PC-9 (cell line): ENCODE measurements at places on chromosomes 3 and 15. TPM values are rescaled to one million over a fixed set of nuclear protein-coding genes. Genes with fewer than 3 reads are reported as not detected.

Gene FANCI
- total RNA-seq: 102 and 126 TPM in 2 replicates

Gene DNAJC13
- 44.6 and 56.6 TPM in 2 replicates for total RNA-seq

Gene NAALADL2
- total RNA-seq: 10.6 and 12.8 TPM in 2 replicates

Gene IRAK2
- total RNA-seq: 2.6 and 2.7 TPM in 2 replicates

Gene GPR15
- not detected in 2 replicates for total RNA-seq

GRCh38 chr15:41727143-41727542 is 47.1 kb upstream of the MAPKBP1 start:
- H3K27ac ChIP-seq: no peak overlapping the region
- DNase-seq: no peak
- H3K4me3 ChIP-seq: no peak overlapping the region
- no peaks in the 10 kb centered on the region for H3K36me3 ChIP-seq

DNA sequence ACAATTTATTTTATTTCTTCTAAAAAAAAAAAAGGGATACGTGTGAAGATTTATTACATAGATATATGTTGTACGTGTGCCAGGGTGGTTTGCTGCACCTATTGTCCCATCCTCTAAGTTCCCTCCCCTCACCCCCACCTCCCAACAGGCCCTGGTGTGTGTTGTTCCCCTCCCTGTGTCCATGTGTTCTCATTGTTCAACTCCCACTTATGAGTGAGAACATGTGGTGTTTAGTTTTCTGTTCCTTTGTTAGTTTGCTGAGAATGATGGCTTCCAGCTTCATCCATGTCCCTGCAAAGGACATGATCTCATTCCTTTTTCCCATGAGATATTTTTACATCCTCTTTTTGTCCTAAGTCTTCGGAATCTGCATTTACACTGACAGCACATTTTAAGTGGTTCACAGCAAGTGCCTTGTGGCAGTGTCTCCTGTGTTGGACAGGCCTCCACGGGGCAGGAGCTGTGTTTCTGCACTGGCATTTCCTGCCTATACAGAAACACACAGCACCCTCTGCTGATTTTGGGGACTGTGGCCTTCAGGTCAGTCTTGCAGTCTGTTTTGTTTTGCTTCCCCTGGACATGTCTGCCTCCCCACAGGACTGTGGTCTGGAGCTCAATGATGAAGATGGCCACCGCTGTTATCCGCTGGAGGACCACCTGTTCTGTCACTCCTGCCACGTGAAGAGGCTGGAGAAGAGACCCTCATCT is 12.7 kb upstream of the SACM1L start:
- no peak for DNase-seq
- H3K36me3 ChIP-seq: 0 out of 2 replicates have a peak, but pooled peaks cover 6% of the 10 kb centered on the region
- H3K27ac ChIP-seq: peak overlapping the region; percentile 78
- H3K4me1 ChIP-seq: peaks cover 14% of the 10 kb centered on the region

DNA sequence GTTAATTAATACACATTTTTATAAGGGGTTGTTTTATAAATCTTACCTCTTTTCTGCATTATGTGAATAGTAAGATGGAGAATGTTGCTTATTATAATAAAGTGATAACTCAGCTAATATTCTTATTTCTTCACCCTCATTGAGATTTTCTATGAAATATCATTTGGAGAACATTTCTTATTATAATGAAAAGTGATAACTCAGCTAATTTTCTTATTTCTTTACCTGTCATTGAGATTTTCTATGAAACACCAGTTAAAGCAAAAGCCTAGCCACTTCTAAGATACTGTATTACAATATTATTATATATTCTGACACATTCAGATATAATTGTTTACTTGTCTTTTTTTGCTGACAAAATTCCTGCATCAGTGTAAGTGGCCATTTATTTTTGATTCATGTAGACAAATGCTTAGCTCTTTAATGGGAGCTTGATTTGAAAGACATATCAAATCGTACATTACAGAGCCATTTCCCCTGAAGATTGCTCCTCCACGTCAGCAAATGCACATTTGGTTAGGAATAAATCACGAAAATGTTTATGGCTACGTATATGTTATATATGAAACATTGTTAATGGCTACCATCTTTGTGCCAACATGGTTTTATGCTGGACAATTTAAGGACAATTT is 427.5 kb downstream of the CHL1 start:
- no peak overlapping the region for H3K27ac ChIP-seq
- no peaks in the 10 kb centered on the region for H3K4me1 ChIP-seq
- no peaks in the 10 kb centered on the region for H3K27me3 ChIP-seq
- no peaks in the 10 kb centered on the region for H3K36me3 ChIP-seq
- DNase-seq: no peak

DNA sequence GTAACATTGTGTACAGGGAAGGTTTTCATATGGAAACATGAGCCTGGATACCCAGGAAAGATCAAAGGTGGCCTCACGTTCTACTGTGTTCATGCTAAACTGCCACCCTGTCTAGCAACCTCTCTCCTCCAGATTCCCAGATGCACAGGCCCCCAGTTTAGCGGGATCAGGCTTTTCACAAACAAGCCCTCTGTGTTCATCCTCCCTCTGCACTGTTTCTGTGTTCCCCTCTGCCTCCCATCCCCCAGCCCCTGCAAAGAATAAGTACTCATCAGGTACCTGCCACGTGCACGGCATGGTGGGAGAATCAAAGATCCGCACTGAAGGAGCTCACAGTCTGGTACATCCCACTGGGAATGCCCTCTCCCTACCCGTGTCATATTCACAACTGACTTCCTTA is 46.1 kb downstream of the TMEM266 start:
- H3K4me1 ChIP-seq: no peaks in the 10 kb centered on the region
- no peak overlapping the region for H3K4me3 ChIP-seq
- no peaks in the 10 kb centered on the region for H3K36me3 ChIP-seq
- H3K27ac ChIP-seq: no peak overlapping the region
- peaks cover 12% of the 10 kb centered on the region; the same call in 1 of the 2 replicates for H3K27me3 ChIP-seq
